ENCODE measurements at places on chromosomes 2 and 18. TPM values are rescaled to one million over a fixed set of nuclear protein-coding genes. Genes with fewer than 3 reads are reported as not detected.
A peak's percentile ranks its signal among the peaks of the same experiment; 100 is the strongest.

CLEC4F gene
- polyA plus RNA-seq = not detected

MBD2 gene
- 34.0 TPM for polyA plus RNA-seq

- DNase-seq = no peak
Observed at GRCh38 chr2:98940102-98940501, 4.1 kb upstream of the CRACDL start.

DNA sequence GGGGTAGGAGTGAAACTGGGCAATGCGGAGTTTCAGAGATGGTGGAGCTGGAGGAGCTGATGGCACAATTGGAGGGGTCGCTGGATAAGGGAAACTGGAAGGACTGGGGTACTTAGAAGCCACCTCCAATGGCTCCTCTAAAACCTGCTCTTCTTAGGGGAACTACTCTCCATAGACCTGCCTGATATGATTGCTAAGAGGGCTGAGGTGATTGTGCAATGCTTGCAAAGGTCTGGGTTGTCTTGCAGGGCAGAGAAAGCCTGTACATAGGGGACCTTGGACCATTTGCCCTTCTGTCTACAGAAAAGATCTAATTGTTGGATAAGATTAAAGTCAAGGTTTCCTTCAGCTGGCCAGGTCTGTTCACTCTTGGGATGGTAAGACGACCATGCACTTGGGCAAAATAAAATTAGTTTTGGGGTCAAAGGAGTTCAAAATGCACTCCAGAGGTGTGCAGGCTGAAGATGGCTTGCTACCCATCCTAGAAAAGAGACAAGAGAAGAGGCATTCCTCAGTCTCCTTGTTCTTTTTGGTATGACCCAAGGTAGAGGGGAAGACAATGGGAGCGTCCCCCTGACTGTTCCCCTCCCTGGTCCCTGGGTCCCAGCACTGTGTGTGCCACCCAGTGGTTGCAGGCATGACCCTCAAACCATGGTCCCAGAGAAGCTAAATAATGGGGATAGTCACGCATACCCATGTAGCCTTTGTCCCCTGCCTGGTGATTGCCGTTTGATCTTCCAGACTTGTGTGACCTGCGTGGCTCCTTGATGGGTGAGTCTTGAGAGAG lies 41.1 kb downstream of the STK17B start:
- DNase-seq = no peak

- no peak for DNase-seq
Observed at GRCh38 chr2:99139003-99139402, 2.5 kb upstream of the C2orf15 start.

GRCh38 chr2:134379293-134379692 lies 125.4 kb downstream of the MGAT5 start:
- no peak for DNase-seq

DNA sequence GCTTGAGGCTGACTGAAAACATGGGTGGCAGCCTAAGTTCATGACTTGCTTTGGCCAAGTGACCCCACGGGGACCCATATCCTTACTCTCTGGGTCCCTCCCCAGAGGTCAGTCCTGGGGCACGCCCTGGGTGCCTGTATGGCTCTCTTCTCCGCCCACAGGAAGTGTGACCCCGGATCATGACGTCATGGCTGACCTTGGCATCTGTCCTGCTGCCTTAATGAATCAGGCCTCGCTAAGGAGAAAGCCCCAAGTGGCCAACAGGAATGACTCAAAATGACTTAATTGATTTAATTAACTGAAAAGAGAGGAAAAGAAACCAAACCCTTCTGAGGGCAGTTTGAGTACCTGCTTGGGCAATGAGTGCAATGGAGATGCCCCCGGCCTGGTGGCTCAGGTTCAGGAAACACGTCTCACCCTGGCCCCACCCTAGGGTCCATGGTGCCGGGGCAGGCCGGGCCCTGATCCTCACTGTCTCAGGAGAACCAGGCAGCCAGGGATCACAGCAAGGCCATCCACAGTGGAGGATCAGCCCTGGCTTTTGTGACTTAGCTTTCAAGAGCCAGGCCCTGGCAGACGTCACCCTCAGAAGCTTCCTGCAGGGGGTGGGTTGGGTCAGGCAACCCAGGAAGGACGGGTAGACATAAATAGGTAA lies 112.0 kb downstream of the CYP26B1 start:
- no peak for DNase-seq

CIDEA gene
- polyA plus RNA-seq = 0.06 TPM

- DNase-seq = no peak
Observed at GRCh38 chr2:23285091-23285800, 99.7 kb upstream of the KLHL29 start.

DNA sequence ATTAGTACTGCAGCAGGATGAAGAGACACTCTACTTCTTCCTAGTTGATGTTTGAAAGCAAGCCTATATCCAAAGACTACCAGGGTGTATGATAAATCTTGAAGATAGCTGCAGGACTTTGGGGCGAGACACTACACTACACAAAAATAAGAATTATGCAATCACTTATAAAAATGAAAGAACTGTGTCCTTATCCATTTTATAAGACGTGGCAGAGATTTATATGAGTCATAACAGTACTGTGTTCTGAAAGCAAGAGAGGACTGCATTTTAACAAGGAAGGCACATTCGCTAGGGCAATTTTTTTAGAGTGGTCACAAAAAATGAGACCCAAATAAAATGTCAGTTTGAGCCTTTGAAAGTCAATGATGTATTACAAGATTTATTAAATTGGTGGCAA lies 617.0 kb upstream of the LINC00305 start:
- no peak for DNase-seq

TTL gene
- polyA plus RNA-seq = 14.4 TPM

GRCh38 chr2:130798472-130799218 lies 38.1 kb upstream of the ARHGEF4 start:
- DNase-seq = no peak

- DNase-seq = peak; percentile 76
Observed at GRCh38 chr2:216370961-216371712, 1.1 kb downstream of the MARCHF4 start.

ALLC gene
- polyA plus RNA-seq = not detected
